Camera-type eye (tissue), 1 donor: ENCODE measurements at places on chromosomes 2 and 18. TPM values are rescaled to one million over a fixed set of nuclear protein-coding genes. Genes with fewer than 3 reads are reported as not detected.

The CPLX4 gene
- total RNA-seq, result 46.1 TPM

The AQP12B gene
- total RNA-seq, result not detected

The ARHGEF33 gene
- total RNA-seq, result 3.7 TPM

The ERICH2 gene
- total RNA-seq, result not detected

The DES gene
- 249 TPM for total RNA-seq
